ENCODE measurements at places on chromosomes 3 and 15.

GRCh38 chr3:196772102-196772501 is 32.4 kb downstream of the PAK2 start:
- DNase-seq = no peak
- peaks cover 18% of the 10 kb centered on the region for H3K36me3 ChIP-seq
- H3K27me3 ChIP-seq = no peaks in the 10 kb centered on the region
- peaks cover 4% of the 10 kb centered on the region for H3K4me1 ChIP-seq
- no peak overlapping the region for H3K4me3 ChIP-seq

DNA sequence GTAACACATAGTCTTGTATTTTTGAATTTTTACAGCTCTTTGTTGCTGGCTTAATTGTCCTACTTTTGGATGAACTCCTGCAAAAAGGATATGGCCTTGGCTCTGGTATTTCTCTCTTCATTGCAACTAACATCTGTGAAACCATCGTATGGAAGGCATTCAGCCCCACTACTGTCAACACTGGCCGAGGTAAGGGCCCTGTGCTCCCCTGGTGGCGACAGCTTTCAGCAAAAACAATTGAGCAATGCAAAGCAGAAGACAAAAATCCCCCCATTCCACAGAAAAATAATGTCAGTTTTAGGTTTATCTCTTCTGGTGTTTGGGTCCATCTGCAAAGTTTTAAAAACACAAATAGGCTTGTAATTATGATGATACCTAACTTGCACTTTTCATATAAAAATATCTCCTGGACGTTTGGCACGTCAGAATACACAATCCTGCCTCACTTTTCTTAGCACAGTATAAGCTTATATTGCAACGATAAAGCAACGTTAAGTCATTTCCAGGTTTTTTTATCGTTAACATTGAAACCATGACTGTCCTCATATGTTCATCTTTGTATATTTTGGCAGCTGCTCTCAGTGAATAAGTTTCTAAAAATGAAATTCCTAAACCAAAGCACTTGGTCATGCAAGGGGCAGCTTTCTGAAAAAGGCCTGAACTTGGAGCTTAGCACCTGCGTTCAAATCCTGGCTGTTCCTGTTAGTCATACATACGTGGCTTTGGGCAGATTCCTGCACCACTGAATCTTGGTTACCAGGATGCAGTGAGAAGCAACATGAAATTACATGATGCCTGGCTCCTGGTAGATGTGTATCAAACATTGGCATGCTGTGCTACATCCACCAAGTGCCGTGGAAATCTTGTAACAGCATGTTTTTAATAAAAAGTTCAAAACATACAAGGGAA is 8.5 kb downstream of the SEC61A1 start:
- peaks cover 2% of the 10 kb centered on the region for H3K4me1 ChIP-seq
- no peaks in the 10 kb centered on the region for H3K27me3 ChIP-seq
- no peak for DNase-seq

- no peak overlapping the region for H3K4me3 ChIP-seq
- H3K27me3 ChIP-seq = no peaks in the 10 kb centered on the region
- H3K36me3 ChIP-seq = no peaks in the 10 kb centered on the region
- no peak overlapping the region for H3K27ac ChIP-seq
Measured at GRCh38 chr15:80849308-80849707, 70.1 kb downstream of the CEMIP start.

DNA sequence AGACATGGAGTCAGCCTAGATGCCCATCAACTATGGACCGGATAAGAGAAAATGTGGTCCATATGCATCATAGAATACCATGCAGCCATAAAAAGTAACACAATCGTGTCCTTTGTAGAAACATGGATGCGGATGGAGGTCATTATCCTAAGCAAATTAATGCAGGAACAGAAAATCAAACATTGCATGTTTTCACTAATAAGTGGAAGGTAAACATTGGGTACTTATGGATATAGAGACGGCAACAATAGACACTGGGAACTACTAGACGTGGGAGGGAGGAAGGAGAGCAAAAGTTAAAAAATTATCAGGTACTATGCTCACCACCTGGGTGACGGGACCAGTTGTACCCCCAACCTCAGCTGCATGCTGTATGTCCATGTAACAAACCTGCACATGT is 2.5 kb downstream of the PLD1 start:
- no peak for DNase-seq
- no peaks in the 10 kb centered on the region for H3K36me3 ChIP-seq
- H3K4me3 ChIP-seq = no peak overlapping the region
- H3K4me1 ChIP-seq = no peaks in the 10 kb centered on the region
- H3K27me3 ChIP-seq = no peaks in the 10 kb centered on the region
- no peak overlapping the region for H3K27ac ChIP-seq

GRCh38 chr3:179713643-179714090 is 60.8 kb downstream of the USP13 start:
- H3K4me1 ChIP-seq = no peaks in the 10 kb centered on the region
- no peaks in the 10 kb centered on the region for H3K27me3 ChIP-seq
- H3K4me3 ChIP-seq = no peak overlapping the region
- no peak for DNase-seq
- H3K36me3 ChIP-seq = peaks cover 38% of the 10 kb centered on the region

DNA sequence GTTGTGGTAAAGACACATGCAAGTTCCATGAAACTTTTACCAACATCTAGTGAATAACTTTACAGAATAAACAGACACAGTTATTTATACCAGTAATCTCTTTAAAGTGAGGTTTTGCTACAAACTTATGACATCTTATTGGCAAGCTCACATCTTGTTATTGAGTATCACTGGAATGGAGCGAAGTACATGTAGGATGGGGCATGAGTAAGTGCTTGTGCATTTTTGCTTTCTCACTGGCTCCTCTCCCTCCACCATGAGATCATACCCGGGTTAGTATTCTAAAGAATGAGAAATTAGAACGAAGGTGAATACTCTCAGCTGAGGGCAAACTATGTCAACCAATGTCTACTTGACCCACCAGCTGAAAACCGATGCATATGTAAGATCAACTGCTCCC is 193.3 kb upstream of the ZNF717 start:
- no peak for DNase-seq
- H3K27ac ChIP-seq = no peak overlapping the region
- no peaks in the 10 kb centered on the region for H3K4me1 ChIP-seq
- no peaks in the 10 kb centered on the region for H3K36me3 ChIP-seq
- H3K4me3 ChIP-seq = no peak overlapping the region

DNA sequence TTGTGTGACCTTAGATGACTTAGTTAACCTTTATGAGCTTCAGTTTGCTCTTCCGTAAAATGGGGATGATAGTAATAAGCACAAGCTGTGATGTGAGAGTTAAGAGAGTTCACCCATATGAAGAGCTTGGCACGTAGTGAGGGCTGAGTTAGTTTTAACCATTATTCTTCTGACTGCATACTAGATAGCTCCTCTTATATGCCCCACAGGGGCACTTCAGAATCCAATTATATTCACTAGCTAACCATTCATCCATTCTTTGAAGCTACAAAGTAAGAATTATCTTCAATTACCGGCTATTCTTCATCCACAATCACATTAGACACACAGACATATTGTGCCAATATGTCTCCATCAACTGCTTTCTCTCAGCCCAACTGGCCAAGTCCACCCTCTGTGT is 159.0 kb upstream of the STT3B start:
- no peaks in the 10 kb centered on the region for H3K27me3 ChIP-seq
- no peak overlapping the region for H3K27ac ChIP-seq
- no peak for DNase-seq
- peaks cover 25% of the 10 kb centered on the region for H3K4me1 ChIP-seq

GRCh38 chr3:156236556-156237260 is 116.3 kb downstream of the KCNAB1 start:
- H3K27ac ChIP-seq = no peak overlapping the region
- no peak for DNase-seq
- peaks cover 7% of the 10 kb centered on the region for H3K27me3 ChIP-seq
- H3K4me1 ChIP-seq = no peaks in the 10 kb centered on the region

DNA sequence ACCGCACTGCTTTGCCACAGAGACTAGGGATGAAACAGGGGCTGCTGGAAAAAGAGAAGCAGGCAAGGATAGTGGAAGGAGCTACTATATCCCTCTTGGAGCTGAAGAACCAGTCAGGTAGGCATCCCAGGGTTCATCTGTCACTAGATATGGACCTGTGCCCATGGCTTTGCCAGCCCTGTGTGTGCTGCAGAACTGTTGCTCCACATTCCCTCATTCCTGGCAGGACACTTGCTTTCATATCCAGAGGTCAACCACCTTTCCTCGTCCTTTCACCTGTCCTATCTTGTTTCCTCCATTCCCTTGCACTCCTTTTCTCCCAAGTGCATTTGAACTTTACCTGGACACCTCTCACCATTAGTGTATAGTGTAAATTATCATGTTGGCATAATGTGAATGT is 12.0 kb downstream of the SNRK start:
- H3K4me3 ChIP-seq = no peak overlapping the region
- peaks cover 16% of the 10 kb centered on the region for H3K36me3 ChIP-seq
- no peak for DNase-seq
- H3K4me1 ChIP-seq = peaks cover 47% of the 10 kb centered on the region
- H3K27me3 ChIP-seq = no peaks in the 10 kb centered on the region

GRCh38 chr3:120428924-120429323 is 21.9 kb downstream of the FSTL1 start:
- H3K36me3 ChIP-seq = no peaks in the 10 kb centered on the region
- peaks cover 10% of the 10 kb centered on the region for H3K27me3 ChIP-seq
- no peak for DNase-seq
- no peaks in the 10 kb centered on the region for H3K4me1 ChIP-seq
- H3K27ac ChIP-seq = no peak overlapping the region

DNA sequence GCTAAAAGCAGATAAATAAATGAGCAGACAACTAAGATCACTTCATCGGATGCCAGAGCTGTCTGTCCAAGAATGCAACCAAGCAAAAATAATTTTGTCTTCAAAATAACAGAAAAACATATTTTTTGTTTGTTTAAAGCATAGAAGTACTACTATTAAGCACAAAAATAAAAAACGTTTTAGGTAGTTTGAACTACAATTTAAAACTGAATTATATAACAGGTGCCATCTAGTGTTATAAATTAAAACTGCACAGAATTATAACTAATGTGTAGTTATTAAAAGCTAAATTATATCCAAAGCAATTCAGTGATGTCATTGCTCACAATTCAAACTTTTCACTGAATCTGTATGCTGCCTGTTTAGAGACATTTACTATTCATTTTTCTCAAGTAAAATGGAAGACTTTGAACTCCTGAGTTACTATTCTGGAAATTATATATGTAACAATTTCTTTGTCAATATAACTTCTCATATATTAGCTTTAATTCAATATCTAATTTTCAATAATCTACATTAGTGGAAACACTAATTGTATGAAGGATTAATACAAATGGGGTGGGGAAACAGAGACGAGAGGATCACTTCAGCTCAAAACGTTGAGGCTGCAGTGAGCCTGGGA is 29.5 kb downstream of the LINS1 start:
- H3K4me1 ChIP-seq = no peaks in the 10 kb centered on the region
- H3K27me3 ChIP-seq = no peaks in the 10 kb centered on the region
- peaks cover 37% of the 10 kb centered on the region for H3K36me3 ChIP-seq

DNA sequence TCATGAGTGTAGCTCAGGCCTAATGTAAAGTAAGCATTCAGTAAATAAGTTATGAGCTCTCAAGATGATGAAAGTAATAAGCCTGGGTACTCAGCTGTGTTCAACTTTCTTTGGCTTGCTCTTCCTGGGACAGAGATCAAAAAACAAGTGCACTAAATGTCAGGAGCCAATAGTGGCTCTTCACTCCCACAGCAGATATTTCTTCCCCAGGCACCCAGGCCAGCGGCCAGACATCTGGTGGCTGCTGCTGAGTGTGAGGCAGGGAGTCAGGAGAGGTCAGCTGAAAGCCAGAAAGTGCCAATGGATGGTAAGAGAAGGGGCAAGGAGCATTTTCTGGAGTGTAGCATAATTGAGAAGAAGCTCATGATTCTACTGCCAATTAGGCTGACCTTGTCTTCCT is 18.2 kb upstream of the ITGA11 start:
- H3K27me3 ChIP-seq = no peaks in the 10 kb centered on the region
- no peak overlapping the region for H3K27ac ChIP-seq
- H3K4me3 ChIP-seq = no peak overlapping the region
- H3K4me1 ChIP-seq = no peaks in the 10 kb centered on the region

GRCh38 chr3:170732660-170733245 is 137.2 kb downstream of the RPL22L1 start:
- no peaks in the 10 kb centered on the region for H3K4me1 ChIP-seq
- no peaks in the 10 kb centered on the region for H3K36me3 ChIP-seq
- no peak overlapping the region for H3K4me3 ChIP-seq
- H3K27me3 ChIP-seq = peaks cover 12% of the 10 kb centered on the region
- H3K27ac ChIP-seq = no peak overlapping the region
- DNase-seq = no peak

- H3K4me1 ChIP-seq = peaks cover 29% of the 10 kb centered on the region
- no peaks in the 10 kb centered on the region for H3K27me3 ChIP-seq
- peak overlapping the region; percentile 47 for H3K27ac ChIP-seq
- no peaks in the 10 kb centered on the region for H3K36me3 ChIP-seq
Measured at GRCh38 chr3:143668924-143669790, 179.1 kb downstream of the SLC9A9 start.

GRCh38 chr3:196617256-196617655 is 22.2 kb upstream of the NRROS start:
- H3K27ac ChIP-seq = peak overlapping the region; percentile 69
- H3K27me3 ChIP-seq = no peaks in the 10 kb centered on the region
- no peak for DNase-seq
- no peak overlapping the region for H3K4me3 ChIP-seq
- no peaks in the 10 kb centered on the region for H3K36me3 ChIP-seq

- 0 out of 2 replicates have a peak, but pooled peaks cover 5% of the 10 kb centered on the region for H3K36me3 ChIP-seq
- H3K27me3 ChIP-seq = no peaks in the 10 kb centered on the region
- peak overlapping the region; percentile 25 for H3K27ac ChIP-seq
- peaks cover 29% of the 10 kb centered on the region for H3K4me1 ChIP-seq
Measured at GRCh38 chr3:69322158-69322509, 63.8 kb downstream of the FRMD4B start.

DNA sequence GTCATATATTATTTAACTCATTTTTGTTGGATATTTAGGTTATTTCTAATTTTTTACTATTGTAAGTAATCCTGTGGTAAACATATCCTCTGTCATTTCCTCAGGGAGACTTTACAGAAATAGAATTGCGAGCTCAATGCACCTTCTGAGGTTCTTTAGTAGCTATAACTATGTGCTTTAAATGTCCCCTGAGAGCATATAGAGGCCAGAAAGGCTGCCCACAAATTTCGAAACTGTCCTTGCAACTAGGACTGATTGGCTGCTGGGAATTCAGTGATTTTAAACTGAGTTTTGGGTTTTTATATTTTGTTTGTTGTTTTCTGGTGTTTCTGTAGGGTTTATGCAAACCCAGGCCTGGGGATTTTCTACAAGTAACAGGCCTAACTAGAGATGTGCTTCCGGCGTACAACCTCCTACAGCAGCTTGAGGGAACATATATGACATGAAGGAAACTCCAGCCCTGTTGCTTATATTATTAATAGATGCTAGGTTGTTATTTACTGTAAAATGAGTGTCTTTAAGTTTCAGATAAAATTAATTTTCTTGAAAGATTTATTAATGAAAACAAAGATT is 29.1 kb upstream of the P4HTM start:
- no peak overlapping the region for H3K4me3 ChIP-seq
- no peaks in the 10 kb centered on the region for H3K4me1 ChIP-seq
- H3K36me3 ChIP-seq = peaks cover 62% of the 10 kb centered on the region
- no peaks in the 10 kb centered on the region for H3K27me3 ChIP-seq
- no peak overlapping the region for H3K27ac ChIP-seq
- no peak for DNase-seq
